ENCODE measurements at places on chromosomes 3 and 15. TPM values are rescaled to one million over a fixed set of nuclear protein-coding genes. Genes with fewer than 3 reads are reported as not detected.

Gene MAN2C1
- total RNA-seq: 163 TPM

Gene ROPN1
- not detected for total RNA-seq

Gene MEIS2
- 10.3 TPM for total RNA-seq

Gene PAQR5
- total RNA-seq: 16.7 TPM

Gene AMOTL2
- 137 TPM for total RNA-seq

Gene LIPH
- total RNA-seq: 0.07 TPM

Gene NMD3
- 89.6 TPM for total RNA-seq

Gene KPNA4
- 127 TPM for total RNA-seq

Gene BOC
- total RNA-seq: 1.8 TPM

Gene LSMEM2
- total RNA-seq: not detected

Gene EPM2AIP1
- 12.9 TPM for total RNA-seq

Gene ZBTB20
- total RNA-seq: 11.6 TPM

DNA sequence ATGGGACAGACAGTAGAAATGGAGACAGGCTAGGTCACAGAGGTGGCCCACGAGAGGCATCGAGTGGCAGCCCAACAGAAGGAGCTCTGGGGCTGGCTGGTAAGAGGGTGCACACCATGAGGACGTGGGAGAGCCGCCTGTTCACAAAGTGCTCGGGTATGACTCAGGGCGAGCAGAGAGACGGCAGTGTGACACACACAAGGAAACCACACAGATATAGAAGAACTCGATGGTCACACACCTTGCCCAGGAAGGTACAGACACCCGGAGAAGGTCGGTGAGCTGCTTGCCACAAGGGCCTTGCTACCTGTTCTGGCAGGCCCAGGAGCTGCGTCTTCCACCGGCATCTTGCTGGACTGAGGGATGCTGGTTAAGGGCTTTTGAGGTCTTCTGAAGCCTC lies 50.2 kb downstream of the CA12 start:
- peak; percentile 51 for DNase-seq
- H3K27me3 ChIP-seq: no peaks in the 10 kb centered on the region
- peaks cover 20% of the 10 kb centered on the region for H3K36me3 ChIP-seq
- peak overlapping the region; percentile 41 for H3K4me3 ChIP-seq
- peaks cover 20% of the 10 kb centered on the region for H3K4me1 ChIP-seq

GRCh38 chr15:83380682-83381081 lies 66.5 kb upstream of the SH3GL3 start:
- H3K4me1 ChIP-seq: peaks cover 37% of the 10 kb centered on the region
- H3K27me3 ChIP-seq: no peaks in the 10 kb centered on the region
- no peaks in the 10 kb centered on the region for H3K36me3 ChIP-seq
- peak; percentile 79 for DNase-seq
- peak overlapping the region; percentile 87 for H3K27ac ChIP-seq

GRCh38 chr3:117355566-117355965 lies 646.0 kb downstream of the TUSC7 start:
- H3K27me3 ChIP-seq: peaks cover 12% of the 10 kb centered on the region
- H3K4me1 ChIP-seq: no peaks in the 10 kb centered on the region
- H3K36me3 ChIP-seq: no peaks in the 10 kb centered on the region
- DNase-seq: peak; percentile 22
- no peak overlapping the region for H3K4me3 ChIP-seq

DNA sequence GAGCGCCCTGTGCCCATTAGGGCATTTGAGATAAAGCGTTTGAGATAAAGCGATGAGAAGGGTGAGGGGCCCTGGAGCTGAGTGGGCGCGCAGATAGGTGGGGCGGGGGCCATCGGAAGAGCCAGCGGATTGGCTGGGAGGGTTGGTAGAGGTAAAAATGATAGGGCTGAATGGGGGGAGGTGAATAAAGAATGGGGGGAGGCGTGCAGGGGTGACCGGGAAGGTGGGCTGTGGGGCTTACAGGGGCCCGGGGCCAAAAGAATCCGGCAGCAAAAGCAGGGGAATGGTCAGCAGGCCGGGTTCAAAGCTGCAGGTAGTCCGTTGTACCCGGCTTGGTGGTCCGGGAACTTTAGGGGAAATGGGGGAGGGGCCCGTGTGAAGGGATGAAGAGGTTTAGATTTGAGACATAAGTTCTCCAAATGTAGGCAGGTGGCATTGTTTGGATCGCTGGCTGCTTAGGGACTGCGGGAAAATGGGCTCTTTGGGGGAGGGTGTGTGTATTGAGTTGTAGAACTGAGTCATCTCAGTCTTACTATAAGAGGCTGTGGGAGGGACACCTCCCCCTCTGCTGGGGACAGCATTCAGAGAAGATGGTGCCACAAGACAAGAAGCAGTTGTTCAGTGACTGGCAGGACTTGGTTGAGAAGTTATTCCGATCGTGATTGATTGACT lies 610 bp downstream of the ARID3B start:
- H3K4me1 ChIP-seq: peaks cover 45% of the 10 kb centered on the region
- DNase-seq: peak; percentile 30
- H3K4me3 ChIP-seq: peak overlapping the region; percentile 86
- peaks cover 7% of the 10 kb centered on the region for H3K36me3 ChIP-seq

- no peaks in the 10 kb centered on the region for H3K27me3 ChIP-seq
- H3K27ac ChIP-seq: peak overlapping the region; percentile 50
- peaks cover 5% of the 10 kb centered on the region for H3K36me3 ChIP-seq
- peaks cover 22% of the 10 kb centered on the region for H3K4me1 ChIP-seq
Measured at GRCh38 chr3:45664578-45664977, 24.6 kb upstream of the SACM1L start.

- no peaks in the 10 kb centered on the region for H3K27me3 ChIP-seq
- peaks cover 7% of the 10 kb centered on the region for H3K4me1 ChIP-seq
- H3K27ac ChIP-seq: peak overlapping the region; percentile 89
- H3K4me3 ChIP-seq: peak overlapping the region; percentile 6
- peaks cover 4% of the 10 kb centered on the region for H3K36me3 ChIP-seq
Measured at GRCh38 chr3:186746008-186746407, 28.8 kb downstream of the KNG1 start.

- H3K4me3 ChIP-seq: no peak overlapping the region
- H3K36me3 ChIP-seq: peaks cover 13% of the 10 kb centered on the region
- H3K27me3 ChIP-seq: no peaks in the 10 kb centered on the region
- H3K4me1 ChIP-seq: peaks cover 6% of the 10 kb centered on the region
- H3K27ac ChIP-seq: no peak overlapping the region
Measured at GRCh38 chr15:99209326-99209725, 40.1 kb downstream of the TTC23 start.

- no peaks in the 10 kb centered on the region for H3K27me3 ChIP-seq
- no peak overlapping the region for H3K4me3 ChIP-seq
- DNase-seq: no peak
- peaks cover 18% of the 10 kb centered on the region for H3K4me1 ChIP-seq
- peaks cover 6% of the 10 kb centered on the region for H3K36me3 ChIP-seq
- no peak overlapping the region for H3K27ac ChIP-seq
Measured at GRCh38 chr3:57019057-57019456, 41.4 kb upstream of the SPATA12 start.

DNA sequence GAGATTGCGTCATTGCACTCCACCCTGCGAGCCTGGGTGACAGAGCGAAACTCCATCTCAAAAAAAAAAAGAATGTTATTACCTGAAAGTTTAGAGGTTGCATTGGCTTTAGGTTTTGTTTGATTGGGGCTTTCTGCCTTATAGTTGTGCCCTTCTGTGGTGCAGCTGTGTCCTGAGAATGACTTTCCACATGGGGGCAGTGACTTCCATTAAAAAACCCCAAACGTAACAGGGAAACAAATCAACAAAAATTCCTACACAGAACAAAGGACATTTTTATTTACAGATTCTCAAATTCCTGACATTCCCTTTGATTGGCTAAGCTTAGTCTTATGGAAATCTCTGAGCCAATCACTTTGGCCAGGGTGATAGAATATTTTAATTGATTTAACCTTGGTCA lies 154.1 kb upstream of the GPR149 start:
- H3K27ac ChIP-seq: no peak overlapping the region
- H3K27me3 ChIP-seq: peaks cover 4% of the 10 kb centered on the region
- H3K36me3 ChIP-seq: no peaks in the 10 kb centered on the region
- no peaks in the 10 kb centered on the region for H3K4me1 ChIP-seq
- DNase-seq: peak; percentile 4

- H3K4me1 ChIP-seq: no peaks in the 10 kb centered on the region
- DNase-seq: no peak
- peaks cover 79% of the 10 kb centered on the region for H3K27me3 ChIP-seq
- H3K27ac ChIP-seq: no peak overlapping the region
- no peaks in the 10 kb centered on the region for H3K36me3 ChIP-seq
Measured at GRCh38 chr3:85037203-85037602, 78.4 kb downstream of the CADM2 start.

GRCh38 chr3:46049093-46049492 lies 21.8 kb upstream of the XCR1 start:
- DNase-seq: no peak
- no peaks in the 10 kb centered on the region for H3K4me1 ChIP-seq
- H3K36me3 ChIP-seq: no peaks in the 10 kb centered on the region
- H3K4me3 ChIP-seq: no peak overlapping the region

- H3K27me3 ChIP-seq: no peaks in the 10 kb centered on the region
- DNase-seq: no peak
- peaks cover 46% of the 10 kb centered on the region for H3K4me1 ChIP-seq
- H3K27ac ChIP-seq: no peak overlapping the region
Measured at GRCh38 chr3:51682526-51682925, 11.5 kb downstream of the TEX264 start.

DNA sequence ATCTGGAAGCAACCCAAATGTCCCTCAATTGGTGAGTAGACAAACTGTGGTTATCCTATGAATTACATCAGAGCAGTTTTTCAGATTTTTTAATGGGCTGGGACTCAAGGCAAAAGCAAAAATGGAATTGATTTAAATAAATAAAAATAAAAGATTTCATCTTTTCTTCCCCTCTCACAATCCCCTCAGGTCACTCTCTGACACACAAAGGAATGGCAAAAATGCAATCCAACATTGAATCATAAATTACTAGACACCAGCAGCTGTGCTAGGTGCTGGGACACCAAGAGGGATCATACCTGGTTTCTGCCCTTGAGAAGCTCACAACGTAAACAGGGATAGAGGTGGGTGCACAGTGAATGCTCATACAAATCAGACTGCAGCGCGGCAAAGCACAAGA lies 58.8 kb downstream of the CPN2 start:
- H3K27me3 ChIP-seq: no peaks in the 10 kb centered on the region
- peaks cover 9% of the 10 kb centered on the region for H3K36me3 ChIP-seq
- peaks cover 4% of the 10 kb centered on the region for H3K4me1 ChIP-seq
- DNase-seq: no peak
- no peak overlapping the region for H3K4me3 ChIP-seq
- H3K27ac ChIP-seq: no peak overlapping the region

DNA sequence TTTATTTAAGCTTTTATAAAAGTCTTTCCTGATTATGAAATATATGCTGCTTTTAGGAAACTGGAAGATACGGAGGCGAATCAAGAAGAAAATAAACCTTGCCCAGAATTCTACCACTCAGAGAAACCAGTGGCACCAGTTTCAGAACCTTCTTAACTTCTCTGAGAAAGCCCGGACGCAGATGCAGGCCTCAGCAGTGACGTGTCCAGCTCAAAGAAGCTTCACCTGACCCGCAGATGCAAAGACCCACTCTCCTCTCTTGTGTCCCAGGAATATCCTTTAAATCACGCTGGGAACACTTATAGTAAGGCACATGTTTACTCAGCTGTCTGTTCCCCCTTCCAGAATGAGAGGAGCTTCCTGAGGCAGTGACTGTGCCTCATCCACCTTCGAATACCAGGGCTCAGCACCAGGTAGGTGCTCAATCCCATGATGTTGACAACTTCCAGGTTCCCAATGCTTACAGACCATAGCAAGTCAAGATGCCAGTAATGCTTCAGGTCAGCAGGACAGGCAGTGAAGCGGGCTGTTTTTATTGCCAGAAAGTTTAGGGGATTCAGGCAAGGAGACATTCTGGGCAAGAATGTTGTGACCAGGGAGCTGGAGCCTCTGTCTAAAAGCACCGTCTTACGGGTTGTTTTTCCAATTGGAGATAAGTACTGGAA lies 39.9 kb upstream of the LDHAL6B start:
- H3K4me1 ChIP-seq: peaks cover 51% of the 10 kb centered on the region
- H3K4me3 ChIP-seq: peak overlapping the region; percentile 43
- H3K27ac ChIP-seq: peak overlapping the region; percentile 99
- H3K36me3 ChIP-seq: peaks cover 16% of the 10 kb centered on the region

GRCh38 chr3:49295489-49296058 lies 18.5 kb upstream of the C3orf62 start:
- no peak overlapping the region for H3K4me3 ChIP-seq
- H3K36me3 ChIP-seq: peaks cover 96% of the 10 kb centered on the region
- no peaks in the 10 kb centered on the region for H3K27me3 ChIP-seq
- peaks cover 7% of the 10 kb centered on the region for H3K4me1 ChIP-seq

All from MCF 10A (cell line).